B cell (primary cell): ENCODE measurements at places on chromosomes 4 and X.

DNA sequence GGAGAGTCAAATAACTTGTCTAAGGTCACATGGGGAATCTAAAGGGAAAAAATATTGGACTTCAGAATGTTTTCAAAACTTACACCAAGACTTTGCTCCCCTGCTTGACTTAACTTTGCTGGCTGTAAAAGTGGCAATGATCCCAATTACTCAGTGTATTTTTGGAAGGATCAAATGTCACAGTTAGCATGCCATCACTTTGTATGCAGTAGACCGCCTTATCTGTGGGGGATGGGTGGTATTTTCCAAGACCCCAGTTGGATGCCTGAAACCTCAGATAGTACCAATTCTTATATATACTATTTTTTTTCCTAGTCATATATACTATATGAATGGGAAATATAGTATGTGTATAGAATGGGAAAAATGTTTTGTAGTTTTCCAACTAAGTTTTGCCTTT is 53.4 kb downstream of the COL4A6 start:
- no peak for DNase-seq

DNA sequence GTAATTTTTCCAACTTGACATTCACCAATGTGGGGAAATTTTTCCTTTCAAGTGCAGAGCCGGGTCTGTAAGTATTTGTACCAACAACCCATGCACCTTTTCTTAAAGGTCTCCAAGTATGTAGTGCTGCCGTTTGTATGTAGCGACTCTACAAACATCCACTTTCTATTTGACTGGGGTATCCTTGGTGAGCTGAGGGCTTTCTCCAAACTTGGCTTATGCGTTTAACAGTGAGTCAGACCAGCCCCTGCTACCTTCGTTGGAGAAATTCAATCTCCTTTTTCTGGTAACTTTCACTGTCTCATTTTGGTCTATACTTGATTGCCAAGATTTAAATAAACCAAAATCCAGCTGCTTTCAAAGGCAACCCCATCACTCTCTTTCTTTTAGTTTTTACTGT is 34.9 kb downstream of the MGST2 start:
- no peak for DNase-seq

DNA sequence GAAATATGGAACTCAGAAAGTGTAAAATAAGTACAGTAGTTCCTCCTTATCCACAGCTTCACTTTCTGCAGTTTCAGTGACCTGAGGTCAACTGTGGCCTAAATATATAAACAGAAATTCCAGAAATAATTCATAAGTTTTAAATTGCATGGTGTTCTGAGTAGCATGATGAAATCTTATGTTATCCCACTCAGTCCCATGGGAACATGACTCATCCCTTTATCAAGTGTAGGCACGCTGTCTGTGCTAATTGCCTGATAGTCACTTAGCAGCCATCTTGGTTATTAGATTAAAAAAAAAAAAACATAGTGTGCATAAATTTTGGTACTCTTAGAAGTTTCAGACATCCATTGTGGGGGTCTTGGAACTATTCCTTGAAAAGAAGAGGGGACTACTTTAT is 983.4 kb upstream of the ADGRL3 start:
- DNase-seq, result no peak

DNA sequence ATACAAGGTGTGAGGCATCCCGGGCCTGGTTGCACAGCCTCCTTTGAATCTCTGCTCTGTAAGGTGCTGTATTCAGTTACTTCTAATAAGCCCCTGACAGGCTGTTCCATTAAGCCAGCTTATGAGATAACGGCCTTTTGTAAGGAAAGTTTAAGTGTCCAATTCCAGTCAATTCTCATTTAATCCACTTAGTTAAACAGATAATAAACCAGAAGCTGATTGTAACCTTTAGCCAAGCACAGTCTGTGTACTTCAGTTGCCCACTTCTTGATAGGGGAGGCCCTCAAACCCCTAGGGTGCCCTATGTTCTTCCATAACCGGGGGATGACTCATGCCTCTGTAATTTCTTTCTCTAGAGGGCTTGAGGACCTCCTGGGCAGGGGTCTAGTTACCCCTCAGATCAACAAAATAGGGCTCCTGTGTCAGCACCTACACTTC is 63.4 kb downstream of the RASL11B start:
- DNase-seq, result no peak
